Osteoblast (primary cell): ENCODE measurements at places on chromosomes 13 and 19. TPM values are rescaled to one million over a fixed set of nuclear protein-coding genes. Genes with fewer than 3 reads are reported as not detected.

The TNNI3 gene
- not detected in 2 replicates for total RNA-seq

The HCN2 gene
- 1.2 and 1.4 TPM in 2 replicates for total RNA-seq

The SF3A2 gene
- total RNA-seq, result 27.1 and 27.9 TPM in 2 replicates

The ANGPTL8 gene
- not detected in 2 replicates for total RNA-seq

The C19orf85 gene
- not detected in 2 replicates for total RNA-seq

The AMH gene
- under 0.01 and 0.29 TPM in 2 replicates for total RNA-seq

The PSG3 gene
- total RNA-seq, result not detected in 2 replicates

The LRCH1 gene
- 6.9 and 7.1 TPM in 2 replicates for total RNA-seq

The LILRB4 gene
- total RNA-seq, result under 0.01 TPM in 1 of 2 replicates, not detected in the other

The INSR gene
- total RNA-seq, result 36.8 and 44.2 TPM in 2 replicates

The ZNF491 gene
- 4.3 and 6.2 TPM in 2 replicates for total RNA-seq

The SLC1A6 gene
- not detected in 2 replicates for total RNA-seq

The ZNF69 gene
- 14.1 and 14.8 TPM in 2 replicates for total RNA-seq

The KLK2 gene
- total RNA-seq, result not detected in 2 replicates

The LMTK3 gene
- total RNA-seq, result not detected in 2 replicates

The SELENOW gene
- 76.7 and 78.4 TPM in 2 replicates for total RNA-seq

The DGKH gene
- total RNA-seq, result 8.7 and 11.8 TPM in 2 replicates

The ZSCAN4 gene
- total RNA-seq, result under 0.01 and 0.36 TPM in 2 replicates

The FOXA3 gene
- total RNA-seq, result not detected in 2 replicates

The FFAR3 gene
- not detected in 2 replicates for total RNA-seq

The ZNF578 gene
- total RNA-seq, result 2.4 and 2.5 TPM in 2 replicates

The PRSS57 gene
- not detected in 2 replicates for total RNA-seq

The PSG11 gene
- not detected in 2 replicates for total RNA-seq
